ENCODE measurements at places on chromosomes 16 and 17. TPM values are rescaled to one million over a fixed set of nuclear protein-coding genes. Genes with fewer than 3 reads are reported as not detected.

THUMPD1 gene
- 53.7 TPM for total RNA-seq

ORAI3 gene
- total RNA-seq, result 15.6 TPM

MAF gene
- total RNA-seq, result 208 TPM

TEKT5 gene
- total RNA-seq, result 0.23 TPM

ATXN7L3 gene
- 96.1 TPM for total RNA-seq

RNF43 gene
- total RNA-seq, result 2.6 TPM

MPG gene
- 50.5 TPM for total RNA-seq

All from activated T-cell treated with anti-CD3 and anti-CD28 coated beads, Interleukin-2, amount 50 U/mL, for 72 hours (primary cell).